ENCODE measurements at places on chromosomes 13 and 19. TPM values are rescaled to one million over a fixed set of nuclear protein-coding genes. Genes with fewer than 3 reads are reported as not detected.

- peak; percentile 82 for DNase-seq
Measured at GRCh38 chr19:3606690-3607289, at the start of gene TBXA2R. Gene TBXA2R (minus strand): TSS chr19:3606875. CDS start chr19:3600634, 6,241 bp downstream.

The GJB2 gene
- 10.4 TPM for total RNA-seq

The TNNI3 gene
- not detected for total RNA-seq

- DNase-seq = no peak
Measured at GRCh38 chr19:55644191-55644833, 863 bp downstream of the ZNF581 start.

The MAG gene
- total RNA-seq = not detected

The RTBDN gene
- not detected for total RNA-seq

DNA sequence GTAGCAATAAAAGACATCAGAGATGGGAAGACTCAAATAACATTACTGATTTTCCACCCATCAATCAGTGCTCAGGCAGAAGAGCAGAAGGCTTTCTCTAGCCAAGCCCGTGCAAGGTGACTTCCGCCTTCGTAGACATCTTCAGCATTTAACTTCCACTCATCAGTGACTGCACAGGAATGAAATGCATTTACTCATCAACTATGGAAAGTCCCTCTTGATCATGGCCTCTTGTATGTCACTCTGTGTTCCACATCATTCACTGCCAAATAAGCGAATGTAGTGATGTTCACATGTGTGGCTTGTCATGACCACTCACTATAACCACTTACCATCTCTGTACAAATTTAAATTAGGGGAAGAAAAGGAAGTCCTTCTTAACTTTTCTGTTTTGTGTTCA is 49.4 kb downstream of the SACS start:
- no peak for DNase-seq

DNA sequence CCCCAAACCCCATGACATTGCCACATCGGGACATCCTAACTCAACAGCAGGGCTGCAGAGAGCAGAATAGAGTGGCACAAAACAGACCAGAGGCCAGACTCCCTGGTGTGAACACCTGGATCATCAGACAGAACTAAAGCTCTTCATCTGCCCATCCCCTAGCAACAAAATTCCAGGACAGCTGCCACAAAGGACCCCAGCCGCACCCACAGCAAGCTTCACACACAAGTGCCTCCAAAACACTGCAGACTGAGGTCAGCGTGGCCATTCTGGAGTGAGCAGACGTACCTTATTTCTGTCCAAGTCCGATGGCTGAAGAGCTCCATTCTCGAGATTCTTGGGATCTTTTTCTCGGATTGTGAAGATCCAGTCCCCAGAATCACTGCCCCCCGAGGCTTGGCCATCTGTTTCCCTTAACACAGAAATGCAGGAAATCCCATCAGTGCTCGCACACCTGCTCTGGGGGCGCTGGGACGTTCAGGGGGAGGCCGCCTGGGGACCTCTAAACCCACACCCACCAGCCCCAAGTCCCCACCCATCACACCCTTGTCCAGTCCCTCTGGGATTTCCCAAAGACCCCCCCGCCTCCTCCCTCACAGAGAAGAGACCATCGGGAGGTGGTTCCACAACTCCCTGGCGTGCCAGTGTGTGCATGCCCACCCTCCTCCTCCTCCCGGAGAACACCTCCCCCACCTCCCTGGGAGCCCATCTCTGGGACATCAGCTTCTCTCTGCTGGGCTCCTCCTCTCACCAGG is 115.2 kb downstream of the STK24 start:
- DNase-seq = no peak

The CEACAM3 gene
- total RNA-seq = not detected

Measured in stomach (tissue), 19 donors.